ENCODE measurements at places on chromosomes 3 and 15. TPM values are rescaled to one million over a fixed set of nuclear protein-coding genes. Genes with fewer than 3 reads are reported as not detected.

GRCh38 chr15:52717924-52718323 is 38.7 kb upstream of the ATOSA start:
- DNase-seq, result no peak

DNA sequence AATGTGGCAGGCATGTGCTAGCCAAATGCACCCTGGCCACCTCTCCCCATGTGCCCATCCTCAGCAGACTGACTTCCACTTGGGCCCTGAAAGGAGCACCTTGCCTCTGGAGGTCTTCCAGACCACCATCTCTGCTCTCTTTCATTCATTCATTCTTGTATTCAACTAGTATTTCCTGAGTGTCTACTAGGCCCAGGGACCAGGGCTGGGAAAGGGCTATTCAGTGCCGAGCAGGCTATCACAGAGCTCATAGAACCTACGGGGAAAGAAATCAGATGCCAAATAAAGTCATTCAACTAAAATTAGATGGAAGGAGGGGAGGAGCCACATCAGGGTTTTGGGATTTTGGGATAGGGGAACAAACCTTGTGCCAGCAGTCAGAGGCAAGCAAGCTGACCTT is 18.9 kb downstream of the PRR23A start:
- no peak for DNase-seq

- DNase-seq, result no peak
Measured at GRCh38 chr3:45554006-45554666, 40.4 kb upstream of the LIMD1 start.

DNA sequence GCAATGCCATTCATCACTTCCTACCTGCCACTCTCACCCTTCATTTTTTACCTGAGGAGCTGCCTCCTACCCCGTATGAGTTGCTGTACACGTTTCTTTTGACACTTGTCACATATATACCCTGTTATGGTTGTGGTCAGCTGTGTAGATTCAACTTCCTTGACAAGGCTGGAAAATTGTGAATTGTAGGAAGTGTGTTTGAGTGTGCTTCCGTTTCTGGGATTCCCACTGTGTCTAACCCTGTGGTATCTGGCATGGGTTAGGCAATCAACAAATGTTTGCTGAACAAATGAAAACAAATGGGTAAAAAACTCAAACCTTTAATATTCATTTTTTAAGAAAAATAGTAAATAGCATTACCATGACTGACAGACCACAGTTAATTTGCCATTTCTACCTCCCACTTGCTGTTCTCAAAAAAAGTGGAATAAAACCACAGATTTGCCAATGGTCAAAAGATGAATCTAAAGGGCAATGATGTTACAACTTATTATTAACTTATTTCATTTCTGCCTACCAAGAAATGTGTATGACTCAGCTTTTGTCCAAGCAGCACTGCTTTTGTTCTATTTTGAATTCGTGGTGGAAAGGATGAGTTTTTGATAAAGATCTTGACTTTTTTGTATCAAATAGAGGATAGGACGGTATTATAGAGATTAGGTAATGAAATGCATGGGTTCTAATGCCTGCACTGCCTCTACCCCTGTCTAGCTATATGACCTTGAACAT is 404.6 kb downstream of the LPP start:
- DNase-seq, result no peak

- no peak for DNase-seq
Measured at GRCh38 chr15:92886042-92886537, 14.0 kb upstream of the CHD2 start.

- DNase-seq, result no peak
Measured at GRCh38 chr3:119548341-119548740, 11.1 kb downstream of the CD80 start.

GRCh38 chr3:13282358-13282985 is 137.7 kb downstream of the NUP210 start:
- DNase-seq, result peak; percentile 29

GRCh38 chr3:126498929-126499328 is 18.6 kb downstream of the UROC1 start:
- no peak for DNase-seq

GRCh38 chr3:158094235-158095110 is 11.7 kb downstream of the SHOX2 start:
- no peak for DNase-seq

DNA sequence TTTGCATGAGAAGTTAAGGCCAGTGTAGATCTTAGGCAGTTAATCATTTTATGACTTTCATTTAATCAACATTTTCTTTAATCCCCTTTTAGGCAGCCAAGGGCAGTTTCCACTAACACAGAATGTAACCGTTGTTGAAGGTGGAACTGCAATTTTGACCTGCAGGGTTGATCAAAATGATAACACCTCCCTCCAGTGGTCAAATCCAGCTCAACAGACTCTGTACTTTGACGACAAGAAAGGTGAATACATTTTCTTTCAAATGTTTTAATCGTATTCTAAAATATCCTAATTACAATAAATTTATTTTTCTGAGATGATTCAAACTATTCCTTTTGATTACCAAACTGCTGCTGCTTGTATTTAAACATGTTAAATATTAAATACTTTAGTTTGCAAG is 843.2 kb downstream of the CADM2 start:
- no peak for DNase-seq

- no peak for DNase-seq
Measured at GRCh38 chr3:78757731-78758130, 1010.1 kb downstream of the ROBO1 start.

- peak; percentile 33 for DNase-seq
Measured at GRCh38 chr3:46715507-46716175, 2.0 kb downstream of the PRSS50 start.

GRCh38 chr3:31173118-31173718 is 278.8 kb upstream of the GADL1 start:
- DNase-seq, result no peak

- DNase-seq, result peak; percentile 77
Measured at GRCh38 chr15:97691799-97692198, 268.7 kb upstream of the ARRDC4 start.

DNA sequence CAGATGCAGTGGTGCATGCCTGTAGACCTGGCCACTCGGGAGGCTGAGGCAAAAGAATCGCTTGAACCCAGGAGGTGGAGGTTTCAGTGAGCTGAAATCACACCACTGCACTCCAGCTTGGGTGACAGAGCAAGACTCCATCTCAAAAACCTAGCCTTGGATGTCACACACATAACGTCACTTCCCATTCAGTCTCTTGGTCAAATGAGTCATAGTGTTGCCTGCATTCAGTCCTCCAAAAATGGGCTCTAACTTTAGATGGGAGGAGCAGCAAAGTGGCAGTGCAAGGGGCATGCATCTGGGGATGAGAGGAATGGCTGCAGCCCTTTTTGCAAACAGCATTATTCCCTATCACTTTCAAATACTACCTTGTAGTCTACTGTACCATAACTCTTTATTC is 62.9 kb upstream of the AGBL1 start:
- no peak for DNase-seq

- no peak for DNase-seq
Measured at GRCh38 chr15:60315878-60316277, 81.9 kb downstream of the ANXA2 start.

- no peak for DNase-seq
Measured at GRCh38 chr3:123951522-123952447, 9.2 kb downstream of the CCDC14 start.

GRCh38 chr15:61794276-61794675 is 266.0 kb downstream of the VPS13C start:
- DNase-seq, result no peak

DNA sequence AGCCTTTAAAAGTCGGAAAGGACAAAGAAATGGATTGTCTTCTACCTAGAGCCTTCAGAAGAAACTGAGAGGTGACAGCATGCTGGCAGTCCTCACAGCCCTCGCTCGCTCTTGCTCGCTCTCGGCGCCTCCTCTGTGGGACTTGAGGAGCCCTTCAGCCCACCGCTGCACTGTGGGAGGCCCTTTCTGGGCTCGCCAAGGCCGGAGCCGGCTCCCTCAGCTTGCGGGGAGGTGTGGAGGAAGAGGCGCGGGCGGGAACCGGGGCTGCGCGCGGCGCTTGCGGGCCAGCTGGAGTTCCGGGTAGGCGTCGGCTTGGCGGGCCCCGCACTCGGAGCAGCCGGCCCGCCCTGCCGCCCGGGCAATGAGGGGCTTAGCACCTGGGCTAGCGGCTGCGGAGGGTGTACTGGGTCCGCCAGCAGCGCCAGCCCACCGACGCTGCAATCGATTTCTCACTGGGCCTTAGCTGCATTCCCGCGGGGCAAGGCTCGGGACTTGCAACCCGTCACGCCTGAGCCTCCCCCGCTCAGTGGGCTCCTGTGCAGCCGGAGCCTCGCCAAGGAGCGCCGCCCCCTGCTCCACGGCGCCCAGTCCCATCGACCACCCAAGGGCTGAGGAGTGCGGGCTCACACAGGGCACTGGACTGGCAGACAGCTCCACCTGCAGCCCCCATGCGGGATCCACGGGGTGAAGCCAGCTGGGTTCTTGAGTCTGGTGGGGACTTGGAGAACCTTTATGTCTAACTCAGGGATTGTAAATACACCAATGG is 953.8 kb upstream of the GBE1 start:
- no peak for DNase-seq

DNA sequence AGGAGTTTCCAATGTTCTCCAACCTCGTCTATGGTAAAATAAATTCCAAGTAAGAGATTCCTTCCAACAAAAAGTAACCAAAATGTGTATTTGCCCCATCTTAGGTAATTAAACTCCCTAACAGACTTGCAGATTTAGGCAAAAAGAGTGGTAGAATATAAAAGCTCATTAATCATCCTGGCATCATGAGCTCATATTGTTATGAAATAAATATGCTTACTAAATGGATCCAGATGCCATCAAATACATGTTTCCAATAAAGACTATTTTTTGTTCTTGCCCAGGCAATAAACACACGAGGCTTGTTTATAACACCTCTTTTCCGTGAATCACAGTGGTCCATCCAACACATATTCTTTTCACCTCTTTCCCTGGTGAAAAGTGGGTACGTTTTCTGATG is 189.4 kb downstream of the THSD4 start:
- DNase-seq, result no peak

The CPN2 gene
- total RNA-seq, result not detected

The CMTM8 gene
- 13.1 TPM for total RNA-seq

The MYO5C gene
- total RNA-seq, result 52.8 TPM

The C2CD4A gene
- total RNA-seq, result 1.7 TPM

The NKIRAS1 gene
- total RNA-seq, result 4.2 TPM

The NRG4 gene
- total RNA-seq, result not detected

The TMC3 gene
- total RNA-seq, result not detected

The CORO2B gene
- total RNA-seq, result 0.70 TPM

The ITGA11 gene
- 0.88 TPM for total RNA-seq

The SOX2 gene
- 0.67 TPM for total RNA-seq

The ITIH4 gene
- 1.2 TPM for total RNA-seq

The EHHADH gene
- total RNA-seq, result 31.5 TPM

All from Peyer's patch (tissue), 4 donors.